Central memory CD8-positive, alpha-beta T cell (primary cell): ENCODE measurements at places on chromosomes 4 and X.
A peak's percentile ranks its signal among the peaks of the same experiment; 100 is the strongest.

DNA sequence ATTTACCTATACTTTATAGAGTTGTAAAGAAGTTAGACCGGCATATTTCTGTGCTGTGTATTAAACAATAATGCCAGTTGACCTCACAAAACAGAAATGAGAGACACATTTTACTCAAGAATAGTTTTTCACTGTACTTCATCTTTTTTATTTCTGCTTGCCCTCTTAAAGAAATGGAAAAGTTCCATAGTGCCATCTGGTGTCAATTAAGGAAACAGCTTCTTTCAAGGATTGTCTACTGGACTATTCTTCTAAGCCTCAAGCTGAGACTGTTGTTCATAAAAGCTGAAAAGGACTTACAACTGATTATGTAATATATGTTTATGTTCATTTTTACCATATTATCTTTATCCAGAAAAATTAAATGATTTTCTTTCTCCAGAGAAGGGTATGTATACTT is 1523.7 kb downstream of the ARAP2 start:
- DNase-seq: no peak
- H3K27me3 ChIP-seq: no peaks in the 10 kb centered on the region
- no peak overlapping the region for H3K4me3 ChIP-seq
- H3K27ac ChIP-seq: no peak overlapping the region
- no peaks in the 10 kb centered on the region for H3K4me1 ChIP-seq
- no peaks in the 10 kb centered on the region for H3K36me3 ChIP-seq

GRCh38 chr4:4524364-4524763 is 17.5 kb downstream of the STX18 start:
- peaks cover 4% of the 10 kb centered on the region for H3K36me3 ChIP-seq
- no peaks in the 10 kb centered on the region for H3K27me3 ChIP-seq
- peaks cover 28% of the 10 kb centered on the region for H3K4me1 ChIP-seq
- peak; percentile 42 for DNase-seq

- H3K27me3 ChIP-seq: no peaks in the 10 kb centered on the region
- no peak overlapping the region for H3K27ac ChIP-seq
- H3K4me1 ChIP-seq: peaks cover 37% of the 10 kb centered on the region
- no peak for DNase-seq
Measured at GRCh38 chr4:105710012-105710600, 1.5 kb downstream of the GSTCD start.

- no peak overlapping the region for H3K27ac ChIP-seq
- peaks cover 47% of the 10 kb centered on the region for H3K27me3 ChIP-seq
- H3K36me3 ChIP-seq: no peaks in the 10 kb centered on the region
Measured at GRCh38 chr4:152949930-152950329, 13.8 kb downstream of the FHDC1 start.

GRCh38 chrX:41087201-41087600 is 2.0 kb downstream of the USP9X start:
- peaks cover 28% of the 10 kb centered on the region for H3K4me1 ChIP-seq
- H3K4me3 ChIP-seq: peak overlapping the region; percentile 91
- peaks cover 33% of the 10 kb centered on the region for H3K36me3 ChIP-seq
- DNase-seq: no peak
- H3K27ac ChIP-seq: peak overlapping the region; percentile 95

GRCh38 chrX:149490100-149490499 is 15.0 kb downstream of the IDS start:
- H3K4me3 ChIP-seq: peak overlapping the region; percentile 63
- H3K36me3 ChIP-seq: peaks cover 57% of the 10 kb centered on the region
- no peaks in the 10 kb centered on the region for H3K27me3 ChIP-seq
- peaks cover 22% of the 10 kb centered on the region for H3K4me1 ChIP-seq
- peak overlapping the region; percentile 58 for H3K27ac ChIP-seq
- no peak for DNase-seq

DNA sequence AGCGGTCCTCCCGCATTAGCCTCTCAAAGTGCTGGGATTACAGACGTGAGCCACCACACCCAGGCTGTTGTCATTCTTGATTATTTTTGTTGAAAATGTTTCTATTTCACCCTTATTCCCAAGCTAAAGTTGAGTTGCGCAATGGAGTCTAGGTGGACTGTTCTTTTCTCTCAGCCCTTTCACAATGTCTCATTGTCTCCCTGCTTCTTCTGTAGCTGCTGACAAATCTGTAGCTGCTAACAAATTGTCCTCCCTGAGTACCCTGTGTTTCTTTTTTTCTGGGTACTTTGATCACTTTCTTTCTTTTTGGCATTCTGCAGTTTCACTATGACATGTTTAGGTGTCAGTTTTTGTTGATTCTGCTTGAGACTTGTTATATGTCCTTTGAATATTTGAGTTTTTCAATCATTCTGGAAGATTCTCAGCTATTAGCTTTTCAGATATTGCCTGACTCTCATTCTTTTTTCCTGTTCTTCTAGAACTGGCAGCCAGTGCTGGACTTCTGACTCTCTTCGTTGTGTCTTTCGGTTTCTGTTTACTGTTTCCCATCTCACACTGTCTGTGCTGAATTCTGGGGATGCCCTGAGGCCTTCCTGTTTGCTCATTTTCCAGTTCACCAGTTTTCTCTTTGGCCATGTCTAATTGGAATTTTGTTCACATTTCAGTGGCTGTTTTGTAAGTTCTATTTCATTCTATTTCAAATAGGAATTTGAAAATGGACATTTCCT is 6.6 kb downstream of the ABCD1 start:
- peaks cover 18% of the 10 kb centered on the region for H3K4me1 ChIP-seq
- DNase-seq: no peak
- H3K27ac ChIP-seq: peak overlapping the region; percentile 61

DNA sequence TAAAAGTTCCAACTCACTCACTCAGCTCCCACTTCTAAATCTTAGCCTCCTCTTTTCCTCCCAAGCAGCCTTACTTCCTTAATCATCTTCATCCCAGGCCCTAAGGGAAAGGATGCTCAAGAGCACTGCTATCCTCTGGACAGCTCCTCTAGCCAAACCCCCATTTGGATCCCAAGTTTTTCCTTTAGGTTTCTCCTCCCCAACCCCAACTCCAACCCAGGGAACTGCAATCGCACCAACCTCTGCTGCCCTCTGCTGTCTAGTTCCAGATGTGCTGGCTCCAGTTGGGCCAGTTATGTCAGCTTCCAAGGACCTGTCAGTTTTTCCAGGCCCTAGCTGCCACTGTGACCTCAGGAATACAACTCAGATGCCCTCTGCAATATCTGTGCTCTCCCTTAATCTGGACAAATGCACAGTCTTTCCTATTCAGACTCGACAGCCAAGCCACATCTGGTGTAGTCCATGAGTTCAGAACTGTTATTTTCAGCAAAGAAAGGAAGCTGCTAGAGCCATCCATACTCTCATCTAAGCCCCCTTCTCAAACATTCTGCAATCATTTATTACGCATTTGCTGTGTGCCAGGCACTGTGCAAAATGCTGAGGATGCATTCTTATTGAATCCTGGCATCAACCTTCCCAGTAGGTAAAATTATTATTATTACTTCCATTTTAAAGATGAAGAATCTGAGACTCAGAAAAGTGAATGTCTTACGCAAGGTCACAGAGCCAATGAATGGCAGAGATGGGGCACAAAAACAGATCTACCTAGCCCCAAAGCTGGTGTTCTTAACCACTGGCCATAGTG is 12.3 kb upstream of the XPNPEP2 start:
- H3K27me3 ChIP-seq: no peaks in the 10 kb centered on the region
- H3K4me1 ChIP-seq: peaks cover 44% of the 10 kb centered on the region
- peak overlapping the region; percentile 25 for H3K27ac ChIP-seq
- no peak overlapping the region for H3K4me3 ChIP-seq
- DNase-seq: no peak

GRCh38 chr4:142150483-142150882 is 514.1 kb downstream of the IL15 start:
- no peaks in the 10 kb centered on the region for H3K27me3 ChIP-seq
- H3K36me3 ChIP-seq: peaks cover 15% of the 10 kb centered on the region
- no peak for DNase-seq
- H3K27ac ChIP-seq: no peak overlapping the region
- peaks cover 34% of the 10 kb centered on the region for H3K4me1 ChIP-seq
- H3K4me3 ChIP-seq: no peak overlapping the region

- no peaks in the 10 kb centered on the region for H3K36me3 ChIP-seq
- H3K4me1 ChIP-seq: no peaks in the 10 kb centered on the region
- DNase-seq: no peak
- no peaks in the 10 kb centered on the region for H3K27me3 ChIP-seq
- no peak overlapping the region for H3K27ac ChIP-seq
Measured at GRCh38 chr4:148653681-148654080, 211.5 kb upstream of the NR3C2 start.

- no peaks in the 10 kb centered on the region for H3K4me1 ChIP-seq
- DNase-seq: no peak
- H3K27me3 ChIP-seq: no peaks in the 10 kb centered on the region
- H3K36me3 ChIP-seq: no peaks in the 10 kb centered on the region
- no peak overlapping the region for H3K27ac ChIP-seq
- H3K4me3 ChIP-seq: no peak overlapping the region
Measured at GRCh38 chr4:126991965-126992364, 640.8 kb upstream of the INTU start.

DNA sequence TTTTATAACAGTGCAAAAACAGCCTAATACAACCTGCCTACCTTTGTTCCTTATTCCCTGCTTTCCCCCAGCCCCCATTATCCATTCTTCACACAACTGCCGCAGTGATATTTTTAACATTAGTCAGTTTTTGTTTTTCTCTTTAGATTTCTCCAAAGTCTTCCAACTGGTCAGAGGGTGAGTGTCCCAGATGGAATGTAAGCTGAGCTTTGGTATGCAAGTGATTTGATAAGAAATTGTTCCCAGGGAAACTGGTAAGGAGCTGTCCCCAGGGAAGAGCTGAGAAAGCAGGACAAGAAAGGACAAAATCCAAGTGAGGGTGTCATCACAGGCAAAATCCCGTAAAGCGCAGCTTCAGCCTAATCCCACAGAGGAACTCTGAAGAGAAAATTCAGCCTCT is 475.5 kb upstream of the ADGRL3 start:
- H3K4me1 ChIP-seq: no peaks in the 10 kb centered on the region
- no peak overlapping the region for H3K4me3 ChIP-seq
- H3K36me3 ChIP-seq: no peaks in the 10 kb centered on the region
- H3K27ac ChIP-seq: no peak overlapping the region
- DNase-seq: no peak

GRCh38 chr4:111323496-111323895 is 700.6 kb upstream of the PITX2 start:
- H3K27ac ChIP-seq: no peak overlapping the region
- H3K27me3 ChIP-seq: no peaks in the 10 kb centered on the region
- H3K4me1 ChIP-seq: no peaks in the 10 kb centered on the region
- no peak overlapping the region for H3K4me3 ChIP-seq

DNA sequence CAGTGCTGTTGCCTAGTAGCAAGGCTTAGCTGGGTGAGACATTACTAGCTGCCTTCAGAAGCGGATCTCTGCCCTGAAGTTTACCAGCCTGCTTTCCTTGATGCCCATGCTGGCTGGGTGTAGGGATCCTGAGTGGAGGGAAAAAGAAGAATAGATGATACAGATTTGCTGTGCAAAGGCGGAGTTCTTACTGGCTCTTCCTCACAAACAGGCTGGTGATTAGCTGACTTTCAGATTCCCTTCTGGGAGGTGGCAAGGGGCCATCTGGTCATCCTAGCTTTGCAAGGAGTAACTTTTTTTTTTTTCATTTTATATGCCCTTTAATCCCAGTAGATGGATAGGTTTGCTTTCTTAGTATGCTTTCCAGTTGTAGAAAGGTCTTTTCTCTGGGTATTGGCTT is 44.8 kb downstream of the SMARCA5 start:
- H3K36me3 ChIP-seq: peaks cover 13% of the 10 kb centered on the region
- peak overlapping the region; percentile 91 for H3K4me3 ChIP-seq
- peaks cover 18% of the 10 kb centered on the region for H3K4me1 ChIP-seq
- H3K27me3 ChIP-seq: no peaks in the 10 kb centered on the region
- peak overlapping the region; percentile 91 for H3K27ac ChIP-seq
- no peak for DNase-seq

- H3K4me3 ChIP-seq: no peak overlapping the region
- DNase-seq: no peak
- H3K27ac ChIP-seq: no peak overlapping the region
Measured at GRCh38 chr4:163157157-163157556, 9.5 kb downstream of the NAF1 start.

DNA sequence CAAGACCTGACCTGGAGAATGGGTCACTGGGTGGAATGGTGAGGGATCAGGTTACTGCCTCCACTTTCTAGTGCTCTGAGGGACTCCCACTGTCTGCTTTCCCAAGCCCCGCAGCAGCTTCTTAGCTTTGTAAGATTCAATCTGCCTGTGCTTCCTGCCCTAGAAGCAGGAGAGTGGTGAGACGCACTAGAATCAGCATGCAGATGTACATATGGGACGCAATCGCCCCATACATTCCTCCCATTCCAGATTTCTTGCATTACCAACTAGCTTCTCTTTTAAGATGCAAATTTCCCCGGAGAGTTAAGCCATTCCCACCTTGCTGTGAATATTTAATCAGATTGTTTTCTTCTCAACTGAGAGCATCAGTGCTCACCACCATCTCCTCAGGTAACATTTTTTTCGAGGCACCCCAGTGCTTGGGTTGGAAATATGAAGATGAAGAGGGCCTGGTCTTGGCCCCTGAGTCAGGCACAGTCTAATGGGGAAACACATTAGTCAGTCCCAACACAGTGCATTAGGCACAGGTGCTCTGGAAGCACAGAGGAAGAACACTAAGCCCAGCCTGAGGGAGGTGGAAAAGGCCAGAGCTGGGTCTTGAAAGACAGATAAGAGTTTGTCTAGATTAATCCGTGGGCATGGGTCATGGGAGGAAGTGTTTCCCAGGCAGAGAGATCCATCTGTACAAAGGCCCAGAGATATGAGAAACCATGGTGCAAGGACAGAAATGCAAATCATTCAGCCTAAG is 66.7 kb upstream of the PRPS1 start:
- no peak for DNase-seq
- H3K36me3 ChIP-seq: peaks cover 10% of the 10 kb centered on the region
- no peaks in the 10 kb centered on the region for H3K4me1 ChIP-seq
- no peak overlapping the region for H3K4me3 ChIP-seq

GRCh38 chrX:28015993-28016392 is 34.7 kb upstream of the DCAF8L1 start:
- H3K27ac ChIP-seq: no peak overlapping the region
- H3K27me3 ChIP-seq: no peaks in the 10 kb centered on the region

GRCh38 chrX:77953708-77954107 is 15.7 kb downstream of the PGAM4 start:
- no peaks in the 10 kb centered on the region for H3K36me3 ChIP-seq
- H3K4me3 ChIP-seq: no peak overlapping the region
- DNase-seq: no peak
- no peaks in the 10 kb centered on the region for H3K27me3 ChIP-seq
- H3K4me1 ChIP-seq: peaks cover 12% of the 10 kb centered on the region

- no peak overlapping the region for H3K4me3 ChIP-seq
- H3K36me3 ChIP-seq: peaks cover 7% of the 10 kb centered on the region
- DNase-seq: no peak
- peaks cover 60% of the 10 kb centered on the region for H3K4me1 ChIP-seq
Measured at GRCh38 chr4:139460565-139460964, 6.6 kb downstream of the RAB33B start.

GRCh38 chr4:7721984-7722551 is 217.6 kb downstream of the AFAP1 start:
- no peaks in the 10 kb centered on the region for H3K4me1 ChIP-seq
- no peak for DNase-seq
- H3K27me3 ChIP-seq: peaks cover 31% of the 10 kb centered on the region
- H3K27ac ChIP-seq: no peak overlapping the region
- no peaks in the 10 kb centered on the region for H3K36me3 ChIP-seq

GRCh38 chr4:101421386-101421785 is 74.1 kb upstream of the PPP3CA start:
- H3K27me3 ChIP-seq: peaks cover 18% of the 10 kb centered on the region
- H3K4me1 ChIP-seq: peaks cover 32% of the 10 kb centered on the region
- no peaks in the 10 kb centered on the region for H3K36me3 ChIP-seq
- no peak for DNase-seq

GRCh38 chr4:171565130-171565788 is 247.9 kb upstream of the GALNTL6 start:
- no peak overlapping the region for H3K27ac ChIP-seq
- H3K27me3 ChIP-seq: no peaks in the 10 kb centered on the region
- DNase-seq: no peak
- H3K36me3 ChIP-seq: peaks cover 2% of the 10 kb centered on the region
- H3K4me3 ChIP-seq: no peak overlapping the region
- H3K4me1 ChIP-seq: no peaks in the 10 kb centered on the region
